Effector memory CD4-positive, alpha-beta T cell (primary cell): ENCODE measurements at places on chromosomes 4 and X.

DNA sequence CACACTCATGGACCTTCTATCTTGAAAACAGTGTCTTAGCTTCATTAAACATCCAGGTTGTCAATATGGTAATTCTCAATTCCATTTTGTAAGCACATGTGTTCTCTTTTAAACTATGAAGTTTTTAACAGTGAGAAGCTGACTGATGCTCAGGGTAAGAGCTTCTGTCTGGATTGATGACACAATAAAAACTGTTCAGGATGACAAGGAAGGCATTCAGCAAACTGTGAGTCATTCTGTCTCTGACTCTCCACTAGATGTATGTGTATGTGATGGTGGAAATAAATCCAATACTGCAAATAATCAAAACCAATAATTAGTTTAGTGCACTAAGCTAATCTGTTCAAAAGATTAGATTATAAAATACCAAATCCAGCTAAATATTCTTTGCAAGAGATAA, 115.3 kb upstream of the ARX start:
- DNase-seq = no peak

DNA sequence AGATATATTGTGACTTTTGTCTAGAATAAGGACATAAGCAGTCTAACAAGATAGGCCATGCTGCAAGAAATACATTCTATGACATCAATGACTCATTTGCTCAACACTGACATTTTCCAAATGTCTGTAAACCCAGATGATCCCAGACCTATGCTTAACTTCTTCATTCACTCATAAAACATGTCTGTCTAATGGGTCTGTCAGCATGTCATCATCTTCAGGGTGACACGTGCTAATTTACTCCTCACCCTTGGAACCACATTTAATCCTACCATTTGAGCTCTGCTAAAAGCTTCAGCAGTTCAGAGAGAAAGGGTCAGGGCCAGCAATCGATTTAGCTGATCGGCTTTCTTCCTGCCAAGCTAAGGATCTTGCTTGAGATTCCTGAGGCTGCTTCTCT, 109.4 kb upstream of the MAP3K15 start:
- DNase-seq = no peak

GRCh38 chr4:164485136-164485535, 268.8 kb upstream of the SMIM31 start:
- DNase-seq = no peak

GRCh38 chr4:11415409-11416070, 13.2 kb downstream of the HS3ST1 start:
- DNase-seq = no peak

GRCh38 chr4:75672461-75673026, 667 bp downstream of the G3BP2 start:
- DNase-seq = peak; percentile 55

- no peak for DNase-seq
Measured at GRCh38 chrX:38985375-38985774, 184.1 kb downstream of the MID1IP1 start.

GRCh38 chr4:44368413-44369167, 80.0 kb downstream of the KCTD8 start:
- DNase-seq = no peak

DNA sequence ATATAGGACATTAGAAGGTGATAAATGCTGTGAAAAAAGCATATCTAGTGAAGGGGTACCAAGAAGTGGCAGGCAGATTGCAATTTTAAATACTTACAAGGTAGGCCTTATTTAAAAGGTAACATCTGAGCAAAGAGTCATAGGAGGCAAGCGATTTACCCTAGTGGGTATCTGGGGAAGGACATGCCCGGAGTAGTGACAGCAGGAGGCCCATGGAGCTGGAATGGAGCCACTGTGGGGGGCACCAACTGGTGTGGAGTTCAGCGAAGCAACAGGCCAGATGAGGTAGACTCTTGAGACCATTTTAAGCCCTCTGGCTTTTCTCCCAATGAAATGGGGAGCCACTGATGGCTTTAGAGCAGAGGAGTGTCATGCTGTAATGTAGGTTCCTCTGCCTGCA, 37.3 kb downstream of the SEC24D start:
- no peak for DNase-seq

DNA sequence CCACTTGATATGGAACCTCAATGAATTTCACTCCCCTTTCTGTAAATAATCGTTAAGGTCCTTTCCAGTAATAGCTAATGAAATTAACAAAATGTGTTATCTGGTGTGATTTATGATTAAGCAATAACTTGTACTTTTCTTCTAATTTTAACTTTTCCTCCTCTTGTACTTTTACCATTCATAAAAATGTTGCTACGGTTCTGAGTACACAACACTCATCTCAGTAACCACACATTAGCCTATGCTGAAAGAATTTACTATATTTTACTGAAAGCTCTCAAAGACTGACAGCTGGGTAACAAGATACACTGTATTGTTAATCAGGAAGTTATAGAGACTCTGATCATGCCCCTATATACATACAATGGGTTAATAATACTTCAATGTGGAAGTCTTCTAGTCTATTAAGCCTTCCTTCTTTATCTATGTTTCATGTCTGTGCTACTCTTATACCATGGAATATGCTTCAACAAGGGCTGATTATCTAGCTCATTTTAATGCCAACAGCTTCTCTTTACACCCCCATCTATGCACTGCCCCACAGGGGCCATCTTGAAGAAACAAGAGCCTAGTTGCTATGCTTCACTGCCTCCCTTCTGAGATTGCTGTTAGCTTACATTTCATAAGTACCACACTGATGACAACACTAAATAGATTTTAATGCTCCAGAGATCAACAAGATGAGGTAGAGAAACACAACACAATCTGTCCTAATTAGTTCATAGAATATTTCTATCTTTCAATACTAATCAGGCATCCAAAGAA, 39.1 kb downstream of the LAMP2 start:
- no peak for DNase-seq

- no peak for DNase-seq
Measured at GRCh38 chr4:39710098-39710896, 12.4 kb downstream of the UBE2K start.

- DNase-seq = no peak
Measured at GRCh38 chr4:181477591-181477990, 765.6 kb upstream of the TENM3 start.

- DNase-seq = no peak
Measured at GRCh38 chrX:470686-471085, 84.0 kb upstream of the PPP2R3B start.

GRCh38 chrX:44937606-44938005, 64.6 kb downstream of the KDM6A start:
- DNase-seq = no peak

DNA sequence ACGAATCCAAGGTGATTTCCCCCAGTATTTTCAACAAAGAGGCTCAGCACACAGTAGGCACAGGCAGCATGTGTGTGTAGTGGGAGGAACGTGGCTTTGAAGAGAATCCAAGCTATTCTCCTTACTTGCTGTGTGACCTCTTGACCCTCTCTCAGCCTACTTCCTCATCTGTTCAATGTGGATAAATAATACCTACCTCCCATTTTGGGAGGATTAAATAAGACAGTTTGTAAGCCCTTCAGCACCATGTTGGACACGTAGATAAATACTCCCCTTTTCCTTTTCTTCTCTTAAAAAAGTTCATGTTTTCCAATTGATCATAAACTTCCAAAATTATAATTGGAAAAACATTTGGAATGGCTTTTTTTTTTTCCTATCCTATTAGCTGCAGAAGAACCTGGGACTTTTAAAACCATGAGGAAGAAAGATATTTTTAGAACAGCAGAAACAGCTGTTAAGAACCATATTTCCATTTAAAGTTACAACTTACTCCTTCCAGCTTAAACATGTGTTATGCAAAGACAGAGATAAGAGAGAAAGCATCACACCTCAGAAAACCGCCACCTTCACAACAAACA, 56.1 kb upstream of the TMEM131L start:
- no peak for DNase-seq

GRCh38 chr4:184978211-184978610, 40.1 kb upstream of the HELT start:
- DNase-seq = no peak

DNA sequence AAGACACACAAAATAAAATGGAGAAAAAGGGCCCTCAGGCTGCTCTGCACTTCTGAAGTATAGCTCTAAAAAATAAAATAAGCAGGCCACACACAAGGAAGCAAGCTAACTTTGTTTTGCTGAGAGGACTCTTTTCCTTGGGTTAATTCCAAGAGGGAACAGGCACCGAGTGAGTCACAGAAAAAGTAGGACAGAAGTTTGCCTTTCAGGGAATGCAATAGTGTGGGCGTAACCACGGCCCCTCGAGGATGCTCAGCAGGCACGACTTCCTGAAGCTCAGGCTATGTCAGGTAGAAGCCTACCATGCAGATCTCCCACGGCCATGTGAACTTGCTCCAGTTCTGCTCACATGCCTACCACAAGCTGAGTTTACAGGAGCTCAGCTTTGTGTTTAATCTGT, 22.1 kb downstream of the PPP1R2C start:
- no peak for DNase-seq

GRCh38 chr4:94466371-94466770, 14.6 kb downstream of the PDLIM5 start:
- DNase-seq = no peak

- DNase-seq = no peak
Measured at GRCh38 chrX:1502241-1502640, 34.7 kb downstream of the P2RY8 start.

DNA sequence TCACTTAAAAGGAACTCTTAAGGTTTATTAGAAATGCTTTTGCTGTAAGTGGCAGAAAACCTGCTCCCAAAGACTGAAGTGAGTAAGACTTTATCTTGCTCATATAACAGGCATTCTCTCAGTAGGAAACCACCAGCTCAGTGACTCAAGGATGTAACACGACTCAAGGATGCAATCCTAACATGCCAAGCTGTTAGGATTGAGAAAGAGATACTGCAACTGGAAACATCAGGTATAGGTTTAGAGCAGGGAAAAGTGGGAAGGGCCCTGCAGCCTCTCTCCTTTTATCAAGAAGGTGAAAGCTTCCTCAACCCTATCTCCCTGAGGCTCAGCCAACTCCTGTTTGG, 11.9 kb upstream of the SLC9A7 start:
- no peak for DNase-seq

- DNase-seq = no peak
Measured at GRCh38 chrX:105526431-105526830, 295.9 kb upstream of the NRK start.
